ENCODE measurements at places on chromosomes 3 and 15. TPM values are rescaled to one million over a fixed set of nuclear protein-coding genes. Genes with fewer than 3 reads are reported as not detected.

- peak; percentile 43 for DNase-seq
Measured at GRCh38 chr3:170330366-170330765, 27.1 kb upstream of the SKIL start.

DNA sequence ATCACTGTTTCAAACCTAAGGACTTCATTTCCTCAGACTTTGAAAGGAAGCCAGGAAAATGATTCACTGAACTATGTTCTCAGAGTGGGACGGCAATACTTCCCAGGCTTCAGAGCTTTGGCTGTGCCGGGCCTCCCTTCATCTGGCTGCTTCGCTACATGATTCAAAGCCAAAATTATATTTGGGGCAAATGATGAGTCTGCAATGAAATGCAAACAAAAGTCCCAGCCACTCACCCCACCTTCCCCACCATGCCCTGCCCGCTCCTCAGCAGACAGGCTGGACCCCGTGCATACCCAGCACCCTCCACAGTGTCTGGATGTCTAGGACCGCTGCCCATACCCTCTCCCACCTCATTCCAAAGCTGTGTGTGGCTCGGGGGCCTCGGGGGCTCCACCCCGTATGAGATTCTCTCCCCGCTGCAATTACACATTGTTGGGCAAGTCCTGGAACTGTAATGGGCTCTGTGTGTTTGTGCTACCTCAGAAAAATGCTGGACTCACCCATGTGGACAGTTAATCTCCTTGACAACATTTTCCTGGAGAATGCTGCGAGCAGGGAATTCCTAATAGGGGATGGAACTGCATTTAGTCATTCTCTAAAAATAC is 32.2 kb downstream of the ATP10A start:
- DNase-seq, result peak; percentile 98

DNA sequence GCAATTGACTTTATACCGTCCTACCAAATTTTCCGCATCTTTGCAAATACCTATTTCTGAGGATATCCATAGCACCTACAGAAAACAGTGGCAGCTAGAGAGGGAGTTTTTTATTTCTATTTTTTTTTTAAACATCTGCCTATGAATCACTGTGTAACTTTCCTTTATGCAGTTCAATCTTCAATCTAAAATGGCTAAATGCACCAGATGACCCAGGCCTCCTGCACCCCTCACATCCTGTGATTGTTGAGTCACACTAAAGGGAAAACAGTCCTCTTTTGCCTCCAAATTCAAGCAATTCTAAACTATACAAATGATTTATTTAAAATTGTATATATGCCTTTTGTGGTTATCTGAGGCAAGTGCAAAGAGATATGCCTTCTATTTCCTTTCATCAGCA is 20.1 kb upstream of the BCL6 start:
- DNase-seq, result peak; percentile 67

LMAN1L gene
- total RNA-seq, result not detected

- peak; percentile 98 for DNase-seq
Measured at GRCh38 chr3:175346573-175347356, 487.6 kb downstream of the NAALADL2 start.

- DNase-seq, result no peak
Measured at GRCh38 chr3:63662011-63662410, 9.5 kb downstream of the SNTN start.

VEPH1 gene
- 34.7 TPM for total RNA-seq

RASGRP1 gene
- total RNA-seq, result not detected

- DNase-seq, result no peak
Measured at GRCh38 chr3:128503751-128504532, 10.9 kb upstream of the GATA2 start.

P2RY1 gene
- 7.6 TPM for total RNA-seq

DNA sequence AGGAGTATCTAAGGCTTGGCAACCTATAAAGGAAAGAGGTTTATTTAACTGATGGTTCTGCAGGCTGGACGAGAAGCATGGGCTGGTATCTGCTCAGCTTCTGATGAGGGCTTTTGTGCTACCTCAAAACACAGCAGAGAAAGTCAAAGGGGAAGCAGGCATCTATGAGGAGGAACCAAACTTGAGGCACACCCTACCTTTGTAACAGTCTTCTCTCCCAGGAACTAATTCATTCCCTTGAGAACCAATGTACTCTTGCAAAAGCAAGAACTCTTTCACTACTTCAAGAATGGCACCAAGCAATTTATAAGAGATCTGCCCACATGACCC is 109.0 kb downstream of the CGGBP1 start:
- DNase-seq, result no peak

GRM7 gene
- not detected for total RNA-seq

MCTP2 gene
- 5.6 TPM for total RNA-seq

DNA sequence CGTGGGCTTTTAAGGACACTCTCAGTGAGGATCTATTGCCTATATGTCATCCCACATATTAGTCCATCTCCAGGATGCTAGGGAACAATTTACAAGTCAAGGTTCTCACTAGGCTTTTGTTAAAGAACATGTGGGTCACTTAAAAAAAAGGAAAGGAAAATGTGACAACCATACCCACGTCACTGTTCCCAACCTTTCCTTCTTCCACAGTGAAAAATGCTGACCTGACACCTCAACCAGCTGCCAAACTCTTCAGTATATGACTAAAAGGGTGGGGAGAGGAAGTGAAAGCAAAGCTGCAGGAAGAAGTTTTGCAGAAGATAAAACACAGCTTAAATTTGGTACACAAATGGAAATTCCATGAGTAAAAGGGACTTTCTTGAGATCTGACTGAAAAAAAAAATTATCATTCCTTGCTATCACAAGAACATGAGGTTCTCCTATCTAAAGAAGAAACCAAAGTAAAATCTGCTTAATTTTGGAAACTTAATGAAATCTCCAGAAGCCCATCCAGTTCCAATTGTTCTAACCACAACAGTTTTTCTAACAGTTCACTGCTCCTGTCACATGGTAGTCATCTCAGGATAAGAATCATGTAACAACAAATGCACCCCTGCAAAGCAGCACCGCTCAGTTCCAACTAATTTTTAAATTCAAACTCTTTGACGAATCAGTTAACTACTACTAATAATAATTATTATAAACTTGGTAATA is 117.0 kb upstream of the TSPAN3 start:
- peak; percentile 64 for DNase-seq

SKOR1 gene
- 0.17 TPM for total RNA-seq

- no peak for DNase-seq
Measured at GRCh38 chr15:29939404-29939803, 117.1 kb upstream of the TJP1 start.

GRCh38 chr3:78718707-78719106 is 1049.1 kb downstream of the ROBO1 start:
- DNase-seq, result no peak

GRCh38 chr3:39896184-39896583 is 86.8 kb downstream of the MYRIP start:
- no peak for DNase-seq

GRCh38 chr3:172625404-172625803 is 85.5 kb downstream of the NCEH1 start:
- DNase-seq, result peak; percentile 68

DNA sequence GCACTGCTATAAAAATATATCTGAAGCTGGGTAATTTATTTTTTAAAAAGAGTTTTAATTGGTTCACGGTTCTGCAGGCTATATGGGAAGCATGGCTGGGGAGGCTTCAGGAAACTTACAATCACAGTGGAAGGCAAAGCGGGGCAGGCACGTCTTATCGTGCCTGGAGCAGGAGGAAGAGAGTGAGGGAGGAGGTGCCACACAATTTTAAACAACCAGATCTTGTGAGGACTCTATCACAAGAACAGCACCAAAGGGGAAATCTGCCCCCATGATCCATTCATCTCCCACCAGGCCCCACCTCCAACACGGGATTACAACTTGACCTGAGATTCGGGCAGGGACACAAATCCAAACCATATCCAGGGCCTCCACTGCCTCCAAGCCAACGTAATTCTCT is 75.0 kb downstream of the MCF2L2 start:
- no peak for DNase-seq

CAMK2N2 gene
- total RNA-seq, result not detected

MBD4 gene
- total RNA-seq, result 35.5 TPM

GRCh38 chr15:95884276-95884675 is 446.2 kb upstream of the NR2F2 start:
- DNase-seq, result no peak

All from fibroblast of lung (primary cell).